ENCODE measurements at places on chromosomes 3 and 15.

DNA sequence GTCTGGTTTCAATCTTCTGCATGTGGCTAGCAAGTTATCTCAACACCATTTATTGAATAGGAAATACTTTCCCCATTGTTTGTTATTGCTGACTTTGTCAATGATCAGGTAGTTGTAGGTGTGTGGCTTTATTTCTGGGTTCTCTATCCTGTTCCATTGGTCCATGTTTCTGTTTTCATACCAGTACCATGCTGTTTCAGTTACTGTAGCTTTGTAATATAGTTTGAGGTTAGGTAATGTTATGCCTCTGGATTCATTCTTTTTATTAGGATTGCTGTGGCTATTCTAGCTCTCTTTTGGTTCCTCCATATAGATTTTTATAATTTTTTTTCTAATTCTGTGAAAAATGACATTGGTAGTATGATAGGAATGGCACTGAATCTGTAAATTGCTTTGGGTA, 58.3 kb downstream of the LRRC49 start:
- peaks cover 7% of the 10 kb centered on the region for H3K27me3 ChIP-seq
- H3K4me3 ChIP-seq: no peak overlapping the region
- H3K4me1 ChIP-seq: no peaks in the 10 kb centered on the region
- H3K36me3 ChIP-seq: no peaks in the 10 kb centered on the region

DNA sequence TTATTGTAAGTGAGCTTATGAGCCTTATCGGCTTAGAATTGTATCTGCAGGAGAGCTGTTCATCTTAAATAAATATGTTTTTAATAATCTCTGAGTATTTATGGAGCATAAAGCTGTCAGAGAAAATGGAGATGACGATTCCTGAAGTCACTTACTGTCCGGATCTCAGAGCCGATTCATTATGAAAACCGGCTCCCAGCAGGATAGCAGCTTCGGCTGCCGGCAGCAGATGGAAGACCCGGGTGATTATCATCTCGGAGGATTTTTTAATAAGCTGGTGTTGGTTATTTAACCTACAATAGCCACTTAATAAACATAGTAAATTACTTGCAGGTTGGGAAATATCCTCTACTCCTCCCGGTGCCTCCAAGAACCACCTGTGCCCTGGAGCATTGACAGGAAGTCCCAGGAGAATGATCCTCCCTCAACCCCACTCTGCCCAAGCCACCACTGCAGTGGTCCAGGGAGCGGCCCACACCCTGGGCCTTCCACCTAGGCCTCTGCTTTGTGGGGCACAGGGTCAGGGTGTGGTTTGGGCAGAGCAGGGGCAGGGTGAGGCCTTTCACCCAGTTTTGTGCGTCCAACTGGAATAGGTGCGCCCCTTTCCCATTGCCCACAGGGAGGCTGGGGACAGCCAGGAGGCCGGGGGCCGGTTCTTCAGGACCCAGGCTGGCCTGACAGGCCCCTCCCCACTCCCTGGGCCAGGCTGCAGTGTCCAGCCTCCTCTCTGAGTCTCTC, 42.2 kb upstream of the PRR23E start:
- no peak overlapping the region for H3K27ac ChIP-seq
- no peaks in the 10 kb centered on the region for H3K27me3 ChIP-seq
- no peaks in the 10 kb centered on the region for H3K4me1 ChIP-seq
- no peak for DNase-seq
- H3K36me3 ChIP-seq: no peaks in the 10 kb centered on the region
- H3K4me3 ChIP-seq: no peak overlapping the region

GRCh38 chr3:187041362-187042307, 97.7 kb downstream of the RPL39L start:
- no peaks in the 10 kb centered on the region for H3K27me3 ChIP-seq
- DNase-seq: peak; percentile 88
- peaks cover 79% of the 10 kb centered on the region for H3K4me1 ChIP-seq
- peak overlapping the region; percentile 95 for H3K27ac ChIP-seq
- H3K4me3 ChIP-seq: peak overlapping the region; percentile 77

- H3K4me3 ChIP-seq: no peak overlapping the region
- no peaks in the 10 kb centered on the region for H3K27me3 ChIP-seq
- H3K4me1 ChIP-seq: no peaks in the 10 kb centered on the region
Measured at GRCh38 chr3:159828542-159828943, 160.1 kb upstream of the IL12A start.

DNA sequence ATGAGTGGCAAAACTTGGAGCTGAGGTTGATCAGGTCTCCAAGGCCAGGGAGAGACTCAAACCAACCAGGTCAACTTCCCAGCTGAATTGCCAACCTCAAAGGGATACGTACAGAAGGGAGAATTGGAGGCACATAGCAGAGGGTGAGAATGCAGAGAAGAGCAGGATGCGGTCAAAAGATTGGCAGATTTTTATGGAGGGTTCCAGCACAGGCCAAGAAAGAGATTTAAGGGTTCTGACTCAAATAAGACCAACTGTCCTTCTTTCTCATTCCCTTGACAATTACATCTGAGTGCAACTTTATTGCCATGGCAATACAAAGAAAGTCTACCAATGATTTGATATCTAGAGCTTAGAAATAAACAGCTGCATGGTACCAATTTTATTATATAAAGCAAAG, 33.2 kb downstream of the SCG5 start:
- H3K4me1 ChIP-seq: no peaks in the 10 kb centered on the region
- peaks cover 2% of the 10 kb centered on the region for H3K36me3 ChIP-seq
